T47D (cell line): ENCODE measurements at places on chromosomes 1 and 21.

DNA sequence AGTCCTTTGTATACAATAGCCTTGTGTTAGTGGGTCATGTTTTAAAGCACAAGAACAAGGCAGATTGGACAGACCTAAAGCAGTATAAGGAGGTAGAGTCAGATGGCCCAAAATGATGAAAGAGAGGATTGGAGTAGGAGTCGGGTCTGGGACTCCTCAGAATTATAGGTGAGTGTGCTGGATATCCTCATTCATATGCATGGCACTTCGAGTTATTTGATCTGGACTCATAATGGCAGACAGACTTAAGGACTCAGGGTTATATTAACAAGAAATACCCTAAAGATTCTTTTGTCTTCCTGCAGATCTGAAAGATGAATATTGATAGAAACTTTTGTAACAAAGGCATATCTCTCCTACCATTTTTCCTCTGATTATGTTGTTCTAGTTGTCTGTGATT, 92.7 kb downstream of the GABPA start:
- no peak for DNase-seq

- no peak for DNase-seq
These were observed 18.6 kb downstream of the DCAF8 start for GRCh38 chr1:160243767-160244166.

DNA sequence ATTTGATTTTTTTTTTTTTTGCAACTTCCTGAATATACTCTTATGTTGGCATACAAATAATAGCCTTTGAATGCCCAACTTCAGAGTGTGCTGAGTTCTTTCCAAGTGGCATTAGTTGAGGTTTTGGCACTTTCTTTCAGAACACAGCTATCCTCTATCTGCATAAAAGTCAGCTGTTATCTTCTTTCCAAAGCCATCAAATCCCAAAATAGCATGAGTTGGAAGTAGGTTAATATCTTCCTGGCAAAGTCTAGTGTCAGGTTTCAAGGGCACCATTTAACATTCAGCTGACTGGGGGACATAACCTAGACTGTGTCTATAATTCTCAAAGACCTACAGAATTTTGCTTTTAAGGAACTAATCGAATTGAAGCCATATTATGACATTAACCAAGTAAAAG, 223.9 kb downstream of the PLPP3 start:
- DNase-seq = no peak

DNA sequence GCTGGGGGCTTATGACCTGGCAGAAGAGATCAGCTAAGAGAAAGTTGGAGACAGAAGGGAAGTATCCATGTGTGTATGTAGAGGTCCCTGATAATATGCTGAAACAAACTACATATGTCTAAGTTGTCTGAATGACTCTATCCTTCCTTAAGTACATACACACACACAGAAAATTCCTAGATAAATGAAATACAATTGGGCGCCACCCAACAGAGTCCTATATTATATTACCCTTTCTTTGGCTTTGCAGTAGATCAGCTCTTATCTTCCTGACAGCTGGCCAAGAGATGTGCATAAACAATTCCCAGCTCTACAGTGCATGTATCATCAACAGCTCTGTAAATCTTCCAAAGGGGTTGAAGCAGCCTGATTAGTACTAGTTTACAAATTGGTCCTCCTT, 40.1 kb downstream of the SORT1 start:
- DNase-seq = no peak

- no peak for DNase-seq
These were observed 22.7 kb upstream of the AADACL3 start for GRCh38 chr1:12692967-12693782.

DNA sequence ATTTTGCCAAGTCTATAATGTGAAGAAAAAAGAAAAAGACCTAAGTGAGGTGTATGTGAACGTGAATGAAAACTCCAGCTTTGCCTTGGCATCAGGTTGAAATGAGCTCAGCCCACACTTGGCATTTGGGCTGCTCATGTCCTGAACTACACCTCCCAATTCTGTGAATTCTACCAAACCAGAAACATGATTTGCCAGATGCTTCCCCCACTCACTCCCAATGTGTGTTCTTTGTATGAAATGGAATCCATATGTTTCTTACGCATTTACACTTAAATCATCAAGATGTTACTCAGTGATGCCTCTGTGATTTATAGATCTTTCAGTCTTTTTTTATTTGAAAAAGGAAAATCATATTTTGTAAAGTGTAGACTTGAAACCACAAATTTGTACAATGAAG, 32.8 kb upstream of the RUNX1 start:
- DNase-seq = no peak
